ENCODE measurements at places on chromosomes 3 and 15. TPM values are rescaled to one million over a fixed set of nuclear protein-coding genes. Genes with fewer than 3 reads are reported as not detected.
A peak's percentile ranks its signal among the peaks of the same experiment; 100 is the strongest.

GRCh38 chr3:57832486-57832885 lies 76.4 kb downstream of the SLMAP start:
- DNase-seq, result no peak

DNA sequence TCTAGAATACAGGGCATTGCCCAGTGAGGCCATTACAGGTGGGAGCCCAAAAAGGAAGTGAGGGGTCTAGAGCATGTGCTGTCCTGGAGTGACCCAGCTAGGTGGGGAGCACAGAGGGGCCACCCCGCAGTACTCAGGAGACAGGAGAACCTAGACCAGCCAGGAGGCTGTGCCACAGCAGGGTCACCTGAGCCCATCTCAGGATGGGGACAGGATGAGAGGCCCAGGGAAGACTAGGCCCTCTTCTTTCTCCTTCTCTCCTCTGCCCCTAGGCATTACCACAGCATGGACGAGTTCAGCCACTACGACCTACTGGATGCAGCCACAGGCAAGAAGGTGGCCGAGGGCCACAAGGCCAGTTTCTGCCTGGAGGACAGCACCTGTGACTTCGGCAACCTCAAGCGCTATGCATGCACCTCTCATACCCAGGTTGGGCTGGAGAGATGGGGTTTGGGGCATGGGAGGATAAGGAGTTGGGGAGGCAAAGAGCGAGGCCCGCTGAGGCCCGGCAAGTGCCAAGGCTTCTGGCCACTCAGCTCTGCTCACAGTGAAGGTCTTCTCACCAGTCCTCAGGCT lies 20.6 kb downstream of the LOXL1 start:
- no peak for DNase-seq

DNA sequence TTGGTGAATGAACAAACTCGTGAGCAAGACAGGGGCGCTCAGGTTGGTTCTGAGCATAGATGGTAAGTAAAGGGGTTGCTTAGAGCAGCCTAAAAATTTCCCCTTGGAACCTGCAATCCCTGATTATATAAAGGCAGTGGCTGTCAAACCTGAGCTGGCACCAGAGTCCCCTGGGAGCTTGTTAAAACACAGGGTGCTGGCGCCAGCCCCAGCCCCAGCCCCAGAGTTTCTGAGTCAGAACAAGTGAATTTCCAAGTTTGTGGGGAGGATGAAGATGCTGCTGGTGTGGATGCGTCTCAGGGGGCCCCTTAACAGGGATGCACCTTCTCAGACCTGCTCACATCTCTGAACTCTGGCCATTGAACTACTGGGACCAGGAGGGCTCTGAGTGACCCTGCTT lies 48.2 kb downstream of the FEM1B start:
- no peak for DNase-seq

GRCh38 chr3:105139881-105140560 lies 226.7 kb upstream of the ALCAM start:
- no peak for DNase-seq

- DNase-seq, result no peak
Measured at GRCh38 chr3:88398581-88398980, 248.8 kb downstream of the C3orf38 start.

DNA sequence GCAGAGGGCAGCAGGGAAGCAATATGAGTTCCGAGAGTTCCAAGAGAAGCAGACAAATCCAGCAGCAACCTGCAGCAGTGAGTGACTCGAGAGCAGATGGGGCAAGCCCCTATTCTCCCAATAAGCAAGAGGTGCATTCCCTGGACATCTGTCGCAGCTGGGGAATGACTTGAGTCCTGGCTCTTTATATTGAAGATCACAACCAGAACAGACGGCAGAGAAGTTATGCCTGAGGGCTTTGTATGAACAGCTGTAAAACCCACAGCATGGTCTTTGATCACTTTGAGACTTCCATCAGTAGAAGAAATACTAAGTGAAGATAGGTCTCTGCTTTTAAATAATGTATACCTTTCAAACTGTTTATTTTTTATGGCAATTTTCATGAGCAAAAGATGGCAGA lies 23.6 kb upstream of the C3orf22 start:
- no peak for DNase-seq

- no peak for DNase-seq
Measured at GRCh38 chr3:42518800-42519567, 16.5 kb downstream of the VIPR1 start.

DNA sequence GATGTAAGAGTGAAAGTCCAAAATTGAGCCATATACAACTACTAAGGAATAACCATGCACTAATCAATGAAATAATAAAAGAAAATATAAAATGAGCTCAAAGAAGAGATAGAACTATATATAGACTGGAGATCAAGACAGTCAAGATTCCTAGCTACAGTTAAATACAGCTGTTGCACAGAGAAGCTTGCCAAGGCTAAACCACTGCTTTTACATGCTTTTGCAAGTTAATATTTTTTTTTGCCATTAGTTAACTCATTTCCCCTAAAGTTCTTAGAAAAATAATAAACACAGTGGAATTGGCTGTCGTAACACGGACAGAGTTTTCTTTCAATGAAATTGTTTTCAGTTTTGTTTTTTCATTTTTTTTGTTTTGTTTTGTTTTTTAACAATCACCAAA lies 123.0 kb downstream of the VGLL3 start:
- DNase-seq, result no peak

GRCh38 chr3:183265157-183265642 lies 12.1 kb downstream of the B3GNT5 start:
- peak; percentile 55 for DNase-seq

- DNase-seq, result no peak
Measured at GRCh38 chr3:191627064-191627463, 166.1 kb downstream of the PYDC2 start.

- DNase-seq, result no peak
Measured at GRCh38 chr3:123695152-123695551, 110.3 kb upstream of the HACD2 start.

DNA sequence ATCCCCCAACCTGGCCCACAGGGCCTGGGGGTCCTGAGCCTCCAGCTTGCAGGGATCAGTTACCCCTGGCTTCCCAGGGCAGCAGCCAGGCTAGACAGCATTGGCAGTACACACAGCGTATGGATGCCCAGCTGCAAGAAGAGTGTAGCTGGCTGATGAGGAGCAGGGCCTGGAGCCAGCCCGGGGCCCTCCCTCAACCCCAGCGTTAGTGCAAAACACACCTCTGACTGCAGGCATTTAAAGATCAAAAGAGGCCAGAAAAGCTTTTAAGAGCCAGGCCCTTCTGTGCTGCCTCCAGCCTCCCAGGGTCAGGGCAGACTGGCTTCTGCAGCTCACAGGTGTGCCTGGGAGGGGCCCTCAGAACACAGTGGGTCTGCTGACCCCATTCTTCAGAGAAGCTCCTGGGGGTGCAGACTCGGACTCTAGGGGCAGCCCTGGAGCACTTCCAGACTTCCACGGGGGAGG lies 110.6 kb downstream of the ETFA start:
- DNase-seq, result no peak

- no peak for DNase-seq
Measured at GRCh38 chr3:144942093-144942837, 970.6 kb downstream of the DIPK2A start.

- no peak for DNase-seq
Measured at GRCh38 chr15:60994963-60995475, 234.1 kb downstream of the RORA start.

DNA sequence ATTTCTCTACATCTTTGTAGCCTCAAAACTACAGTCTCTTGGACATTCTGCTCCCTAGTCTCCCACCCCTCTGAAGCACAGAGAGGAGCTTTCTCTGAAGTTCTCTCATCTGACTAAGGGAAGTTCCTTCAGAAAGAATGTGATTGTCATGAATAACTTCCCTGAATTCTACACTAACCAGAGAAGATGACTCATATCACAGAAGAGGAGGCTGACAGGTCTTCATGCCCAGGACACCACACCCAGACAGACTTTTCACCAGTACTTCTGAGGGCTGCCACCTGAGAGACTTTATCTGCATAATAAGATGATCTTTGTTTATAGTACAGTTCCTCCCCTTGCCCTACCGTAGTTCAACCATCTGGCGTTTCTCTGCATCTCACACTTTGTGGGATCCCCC lies 52.8 kb downstream of the CDIN1 start:
- no peak for DNase-seq

GRCh38 chr15:33022629-33023028 lies 171.9 kb downstream of the FMN1 start:
- DNase-seq, result no peak

DNA sequence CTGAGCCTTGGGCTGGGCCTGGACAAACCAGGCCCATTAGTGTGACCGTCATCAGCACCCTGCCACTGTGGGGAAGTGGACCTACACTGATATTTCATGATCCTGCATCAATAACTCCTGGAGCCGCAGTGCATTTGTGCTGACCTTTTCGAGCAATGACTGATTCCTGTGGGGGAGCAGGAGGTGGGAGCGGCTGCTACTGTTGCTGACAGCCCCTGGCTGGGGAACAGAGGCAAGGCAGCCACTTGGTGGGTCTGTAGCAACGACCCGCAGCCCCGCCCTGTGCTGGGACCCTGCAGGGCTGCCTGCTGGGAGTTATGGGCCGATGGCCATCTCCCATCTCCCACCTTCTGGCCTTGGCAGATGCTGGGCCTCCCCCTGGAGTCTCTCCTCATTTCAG lies 42.1 kb downstream of the CCDC33 start:
- no peak for DNase-seq

GRCh38 chr3:16151109-16151508 lies 23.4 kb upstream of the GALNT15 start:
- no peak for DNase-seq

DNA sequence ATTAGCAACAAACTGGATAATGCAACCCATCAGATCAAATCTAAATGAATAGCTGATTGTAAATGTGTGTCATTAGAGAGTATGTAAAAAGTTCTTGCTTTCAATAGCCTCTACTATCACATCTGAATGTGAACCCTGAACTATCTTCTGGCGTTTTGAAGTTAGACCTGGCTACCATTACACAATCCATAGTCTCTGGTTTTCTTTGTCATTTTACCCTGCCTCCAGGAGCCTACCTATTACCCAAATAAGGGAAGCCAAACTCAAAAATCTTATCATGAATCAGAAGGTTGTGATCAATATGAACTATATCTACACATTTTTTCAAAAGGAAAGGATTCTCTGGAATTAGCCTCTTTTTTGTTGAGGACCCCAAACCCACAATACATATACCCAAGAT lies 31.8 kb downstream of the PCYT1A start:
- DNase-seq, result no peak

DNA sequence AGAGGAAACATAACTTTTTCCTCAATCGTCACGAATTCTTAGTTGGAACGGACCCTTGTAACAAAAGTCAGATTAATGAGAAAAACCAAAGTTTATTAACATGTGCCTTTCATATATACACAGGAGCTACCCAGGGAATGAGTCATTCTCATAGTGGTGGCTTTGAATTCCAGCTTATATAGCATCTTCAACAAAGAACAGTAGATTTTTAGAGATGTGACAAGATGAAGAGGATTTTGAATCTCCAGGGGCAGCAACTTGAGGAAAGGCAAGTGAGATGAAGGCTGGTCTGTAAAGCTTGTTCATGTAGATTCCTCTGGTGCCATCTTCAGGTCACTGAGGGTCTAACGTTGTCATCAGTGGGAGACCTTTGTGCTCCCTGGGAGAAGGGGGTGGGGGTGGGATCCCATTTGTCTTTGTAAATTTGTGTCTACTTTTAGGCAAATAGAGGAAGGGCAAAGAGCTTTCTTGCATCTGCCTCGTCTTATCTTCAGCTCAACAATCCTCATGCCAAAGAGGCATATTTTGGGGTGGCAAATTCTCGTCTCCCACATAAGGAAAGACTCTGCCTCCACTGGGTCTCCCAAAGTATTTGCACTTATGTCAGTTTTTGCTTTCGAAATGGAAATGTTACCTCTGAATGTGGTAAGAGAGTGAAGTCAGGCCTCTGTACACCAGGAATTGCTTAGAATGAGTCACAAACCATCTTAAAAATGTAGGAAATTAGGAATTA lies 29.5 kb downstream of the CLEC3B start:
- DNase-seq, result no peak

Gene RTP3
- polyA plus RNA-seq, result 0.06 TPM

Gene SSR3
- polyA plus RNA-seq, result 141 TPM
